ENCODE measurements at places on chromosomes 6 and 20.

DNA sequence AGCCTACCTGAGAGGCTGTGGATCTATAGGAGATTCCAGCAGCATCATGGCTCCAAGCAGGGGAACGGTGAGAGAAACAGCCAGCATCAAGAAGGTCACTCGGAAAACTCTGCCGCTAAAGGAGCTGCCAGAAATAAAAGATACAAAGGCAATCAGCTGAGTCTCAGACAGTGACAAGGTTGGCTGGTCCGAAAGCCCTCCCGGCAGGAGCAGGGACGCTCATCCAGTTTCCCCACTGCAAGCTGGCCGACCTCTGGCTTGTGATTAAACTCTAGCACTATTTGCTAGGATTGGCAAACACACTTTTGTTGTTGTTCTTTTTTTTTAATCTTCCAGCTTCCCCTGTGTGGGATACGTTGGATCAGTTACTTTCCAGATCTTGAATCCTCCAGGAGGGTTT is 8.7 kb downstream of the APMAP start:
- DNase-seq, result no peak

DNA sequence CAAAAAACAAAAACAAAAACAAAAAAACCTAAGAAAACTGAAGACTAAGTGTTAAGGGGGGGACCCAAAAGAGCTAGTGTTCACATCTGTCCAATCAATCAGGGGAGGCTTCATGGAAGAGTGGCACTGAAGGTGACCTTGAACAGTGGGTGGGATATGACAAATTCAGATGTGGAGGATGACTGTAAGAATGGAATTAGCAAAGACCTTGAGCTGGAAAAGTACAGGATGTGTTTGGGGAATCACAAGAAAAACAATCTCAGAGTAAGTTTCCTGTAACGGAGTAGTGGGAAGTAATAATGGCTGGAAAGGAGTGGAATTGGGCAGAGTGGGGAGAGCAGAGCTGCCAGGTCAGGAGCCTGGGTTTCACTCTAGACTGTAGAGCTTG is 2.9 kb upstream of the IER3 start:
- no peak for DNase-seq

DNA sequence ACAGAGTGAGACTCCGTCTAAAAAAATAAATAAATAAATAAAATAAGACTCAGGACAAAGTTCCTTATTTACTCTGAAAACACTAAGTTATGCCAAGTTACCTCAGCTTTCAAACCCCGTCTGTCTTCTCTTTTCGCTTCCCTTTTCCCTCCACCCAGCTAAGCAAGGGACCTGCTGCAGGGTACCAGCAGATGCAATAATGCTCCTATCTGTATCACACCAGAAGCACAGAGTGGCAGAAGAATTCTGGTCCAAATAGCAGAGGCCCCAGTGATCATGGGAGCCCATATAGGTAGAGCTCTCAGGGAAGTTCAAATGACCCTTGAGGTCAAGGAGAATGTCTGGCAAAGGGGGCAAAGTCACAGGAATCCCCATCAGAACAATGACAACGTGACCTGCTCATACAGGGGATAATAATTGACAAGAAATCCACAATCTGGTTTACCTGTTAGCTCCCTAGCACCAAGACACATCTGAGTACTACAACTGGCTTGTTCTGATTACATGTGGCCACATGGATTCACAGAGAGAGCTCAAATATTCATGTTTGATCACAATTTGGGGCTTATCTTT is 8.7 kb downstream of the GCM1 start:
- DNase-seq, result no peak

GRCh38 chr6:88013015-88013414 is 34.6 kb upstream of the SPACA1 start:
- no peak for DNase-seq

Data from NCI-H1092 (cell line).